ENCODE measurements at places on chromosomes 2 and 18.

GRCh38 chr2:208491641-208492040 is 85.0 kb downstream of the PTH2R start:
- no peak for DNase-seq

- no peak for DNase-seq
Measured at GRCh38 chr2:105502625-105503334, 103.9 kb upstream of the FHL2 start.

DNA sequence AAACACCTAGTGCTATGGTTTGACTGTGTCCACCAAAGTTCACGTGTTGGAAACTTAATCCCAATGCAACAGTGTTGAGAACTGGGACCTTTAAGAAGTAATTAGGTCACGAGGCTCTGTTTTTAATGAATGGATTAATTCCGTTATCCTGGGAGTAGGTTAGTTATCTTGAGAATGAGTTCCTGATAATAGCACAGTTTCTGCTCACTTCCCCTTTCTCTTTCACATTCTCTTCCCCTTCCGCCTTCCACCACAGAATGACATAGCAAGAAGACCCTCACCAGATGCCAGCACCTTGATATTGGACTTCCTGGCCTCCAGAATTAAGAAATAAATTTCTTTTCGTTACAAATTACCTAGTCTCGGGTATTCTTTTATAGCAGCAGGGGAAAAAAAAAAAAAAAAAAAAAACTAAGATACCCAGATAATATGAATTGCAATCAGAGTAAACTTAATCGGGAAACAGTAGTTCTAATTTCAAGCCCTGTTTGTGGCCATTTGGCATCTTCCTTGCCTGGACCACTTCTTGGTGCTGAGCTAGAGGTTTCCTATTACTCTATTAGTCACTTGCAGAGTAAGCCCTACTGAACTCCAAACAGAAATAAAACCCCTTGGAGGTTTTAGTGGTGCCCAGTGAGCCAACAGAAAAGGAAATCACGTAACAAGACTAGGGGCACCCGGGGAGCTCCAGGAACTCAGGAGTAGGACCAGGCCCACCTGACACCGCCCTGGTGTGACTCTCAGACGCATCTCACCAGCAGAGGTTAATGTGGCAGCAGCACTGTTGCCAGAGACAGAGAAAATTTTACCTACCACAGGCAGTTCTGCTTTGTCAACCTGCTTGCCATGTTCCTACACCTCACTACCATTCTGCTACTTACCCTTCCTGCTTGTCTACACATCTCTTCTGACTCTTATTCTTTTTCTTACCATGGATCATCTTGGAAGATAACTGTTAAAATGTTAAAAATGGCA is 147.6 kb upstream of the CAB39 start:
- no peak for DNase-seq

DNA sequence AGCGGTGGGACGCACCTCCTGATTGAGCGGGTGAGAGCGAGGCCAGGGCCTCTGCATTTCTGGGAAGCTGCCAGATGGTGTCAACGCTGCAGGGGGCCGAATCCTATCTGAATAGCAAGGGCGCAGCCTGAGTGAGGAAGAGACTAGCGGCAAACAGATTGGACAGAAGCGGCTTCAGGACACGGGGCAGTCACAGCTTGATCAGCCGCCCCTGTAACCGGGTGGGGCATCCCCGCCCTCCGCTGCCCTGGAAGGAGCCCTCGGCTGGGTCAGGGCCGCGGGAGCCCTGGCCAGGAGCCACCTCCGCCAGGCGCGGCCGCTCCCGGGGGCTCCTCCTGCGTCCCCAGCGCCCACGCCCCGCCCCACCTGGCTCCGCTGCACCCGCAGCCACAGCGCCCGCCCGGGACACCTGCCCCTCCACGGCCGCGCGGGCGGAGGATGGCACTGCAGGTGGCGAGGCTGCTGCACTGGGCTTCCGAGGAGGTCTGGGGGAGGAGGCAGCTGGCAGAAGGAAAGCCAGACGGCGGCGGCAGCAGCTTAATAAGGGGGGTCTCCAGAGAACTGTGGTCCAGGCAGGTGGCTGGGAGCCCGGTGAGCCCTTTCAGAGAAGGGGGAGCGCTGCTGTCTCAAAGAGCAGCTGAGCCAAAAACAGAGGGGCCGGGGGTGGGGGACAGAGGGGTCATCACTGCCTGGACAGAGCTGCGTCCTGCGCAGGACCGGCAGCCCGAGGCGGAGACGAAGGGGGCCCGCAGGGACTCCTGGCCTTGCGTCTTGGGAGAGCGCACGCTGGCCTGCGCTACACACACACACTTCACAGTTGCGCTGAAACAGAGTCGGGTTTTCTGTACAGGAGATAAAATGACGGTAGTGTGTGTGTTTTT is 18.8 kb upstream of the SOX11 start:
- DNase-seq, result no peak

DNA sequence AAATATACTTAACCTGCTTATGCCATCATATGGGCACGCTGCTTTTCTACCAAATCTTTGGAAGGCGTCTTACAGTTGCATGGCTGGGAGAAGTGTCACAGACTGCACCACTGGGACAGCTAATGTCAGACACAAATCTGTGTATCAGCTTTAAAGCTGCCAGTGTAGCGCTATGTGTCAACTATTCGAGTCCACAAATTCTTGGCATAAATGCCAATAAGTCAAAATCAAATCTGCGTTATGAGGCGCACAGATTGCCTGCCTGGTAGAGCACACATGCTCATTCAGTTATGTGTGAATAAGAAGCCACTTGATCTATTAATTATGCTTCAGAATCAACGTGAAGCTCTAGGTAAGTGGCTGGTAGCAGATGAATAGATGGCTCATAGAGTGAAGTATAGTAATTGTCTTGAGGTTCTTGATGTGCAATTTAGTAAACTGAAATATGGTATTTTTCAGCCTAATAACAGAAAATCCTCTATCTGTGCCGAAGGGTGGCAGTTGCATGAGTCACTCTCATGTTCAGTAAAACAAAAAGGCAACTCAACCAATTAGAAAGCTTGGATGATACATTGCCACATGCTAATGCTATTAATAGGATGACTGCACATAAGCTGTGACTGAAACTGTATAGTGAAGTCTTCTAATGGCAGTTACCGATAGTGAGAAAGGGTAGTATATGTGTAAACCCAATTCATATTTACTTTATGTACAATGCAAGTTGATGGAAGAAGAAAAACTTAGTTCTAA is 52.0 kb downstream of the DCC start:
- no peak for DNase-seq

- DNase-seq, result no peak
Measured at GRCh38 chr2:7910752-7911151, 771.1 kb upstream of the ID2 start.

DNA sequence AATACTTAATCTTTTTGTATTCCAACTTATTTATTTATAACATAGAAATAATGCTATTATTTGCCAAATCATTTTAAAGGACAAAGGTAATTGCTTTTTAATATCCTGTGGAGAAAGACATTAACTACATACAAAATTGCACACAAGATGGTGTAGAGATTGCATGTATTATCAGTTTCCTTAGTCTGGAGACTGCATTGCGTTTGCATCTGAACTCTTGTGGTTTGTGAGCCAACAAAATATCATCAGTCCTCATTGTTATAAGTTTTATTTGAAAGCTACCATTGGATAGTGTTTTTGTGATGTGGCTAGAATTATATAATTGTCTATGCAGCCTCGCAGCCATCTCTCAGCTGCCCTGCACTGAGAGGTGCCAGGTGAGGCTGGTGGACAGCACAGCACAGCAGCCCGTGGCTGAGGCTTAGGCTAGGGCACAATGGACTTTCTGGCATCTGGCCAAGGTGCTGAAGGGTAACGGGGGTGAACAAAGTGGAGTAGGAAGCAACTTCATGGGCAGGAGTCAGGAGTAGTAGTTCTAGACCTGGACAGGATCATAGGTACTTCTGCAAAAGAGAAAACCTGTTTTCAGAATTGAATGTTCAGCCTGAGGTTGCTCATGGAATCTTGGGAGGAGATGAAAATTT is 15.1 kb downstream of the RASGRP3 start:
- DNase-seq, result no peak

GRCh38 chr2:45394842-45395241 is 216.2 kb downstream of the SRBD1 start:
- DNase-seq, result no peak

DNA sequence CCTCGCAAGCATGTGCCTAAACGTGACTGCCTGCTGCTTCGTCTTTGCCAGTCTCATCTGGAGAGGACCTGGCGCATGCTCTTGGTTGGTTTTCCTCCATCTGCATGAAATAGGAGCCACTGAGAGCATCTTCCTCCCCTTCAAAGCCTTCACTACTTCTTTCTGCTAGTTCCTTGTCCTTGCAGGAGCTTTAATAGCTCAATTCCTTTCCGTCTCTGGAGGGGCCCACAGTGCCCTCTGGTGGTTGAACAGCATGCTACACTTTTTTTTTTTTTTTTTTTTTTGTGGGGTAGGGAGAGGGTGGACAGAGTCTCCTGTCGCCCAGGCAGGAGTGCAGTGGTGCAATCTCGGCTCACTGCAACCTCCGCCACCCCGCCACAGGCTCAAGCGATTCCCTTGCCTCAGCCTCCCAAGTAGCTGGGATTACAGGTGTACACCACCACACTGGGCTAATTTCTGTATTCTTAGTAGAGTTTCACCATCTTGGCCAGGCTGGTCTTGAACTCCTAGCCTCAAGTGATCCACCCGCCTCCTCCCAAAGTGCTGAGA is 59.6 kb downstream of the SP110 start:
- peak; percentile 46 for DNase-seq

DNA sequence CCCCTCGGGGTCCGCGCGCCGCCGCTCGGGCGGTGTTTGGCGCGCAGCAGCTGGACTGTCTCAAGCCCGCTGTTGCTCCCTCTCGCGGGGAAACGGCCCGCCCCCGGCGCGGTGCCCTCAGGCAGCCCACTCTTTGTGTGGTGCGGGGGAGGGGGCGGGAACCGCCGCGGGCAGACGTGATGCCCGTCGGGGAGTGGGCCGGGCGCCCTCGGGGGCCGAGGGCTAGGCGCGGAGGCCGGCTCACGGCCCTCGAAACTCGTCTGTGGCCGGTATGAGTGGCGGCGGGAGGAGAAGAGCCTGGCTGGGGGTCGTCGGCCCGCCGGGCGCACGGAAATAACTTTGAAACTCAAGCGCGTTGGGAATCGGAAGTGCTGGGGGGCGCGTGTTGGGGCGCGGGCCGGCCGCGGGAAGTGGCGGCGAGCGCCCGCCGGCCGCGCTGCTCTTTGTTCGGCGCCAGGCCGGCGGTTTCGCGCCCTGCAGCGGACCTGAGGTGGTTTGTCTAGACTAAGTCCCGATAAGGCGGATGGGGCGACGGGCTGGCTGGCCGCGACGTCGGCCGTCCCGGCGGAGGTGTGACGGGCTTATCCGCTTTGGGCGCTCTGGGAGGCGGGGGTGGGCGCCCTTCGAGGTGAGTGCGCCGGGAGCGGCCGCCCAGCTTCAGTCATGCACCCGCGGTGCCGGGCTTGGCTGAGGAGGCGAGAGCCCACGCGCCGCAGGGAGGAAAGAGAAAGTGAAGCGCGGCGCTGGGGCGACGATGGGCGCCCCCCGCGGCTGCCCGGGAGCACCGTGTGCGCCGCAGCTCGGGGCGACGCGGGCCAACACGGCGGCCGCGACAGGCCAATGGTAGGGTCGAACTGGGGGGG is 679 bp downstream of the PTMA start:
- DNase-seq, result peak; percentile 63

DNA sequence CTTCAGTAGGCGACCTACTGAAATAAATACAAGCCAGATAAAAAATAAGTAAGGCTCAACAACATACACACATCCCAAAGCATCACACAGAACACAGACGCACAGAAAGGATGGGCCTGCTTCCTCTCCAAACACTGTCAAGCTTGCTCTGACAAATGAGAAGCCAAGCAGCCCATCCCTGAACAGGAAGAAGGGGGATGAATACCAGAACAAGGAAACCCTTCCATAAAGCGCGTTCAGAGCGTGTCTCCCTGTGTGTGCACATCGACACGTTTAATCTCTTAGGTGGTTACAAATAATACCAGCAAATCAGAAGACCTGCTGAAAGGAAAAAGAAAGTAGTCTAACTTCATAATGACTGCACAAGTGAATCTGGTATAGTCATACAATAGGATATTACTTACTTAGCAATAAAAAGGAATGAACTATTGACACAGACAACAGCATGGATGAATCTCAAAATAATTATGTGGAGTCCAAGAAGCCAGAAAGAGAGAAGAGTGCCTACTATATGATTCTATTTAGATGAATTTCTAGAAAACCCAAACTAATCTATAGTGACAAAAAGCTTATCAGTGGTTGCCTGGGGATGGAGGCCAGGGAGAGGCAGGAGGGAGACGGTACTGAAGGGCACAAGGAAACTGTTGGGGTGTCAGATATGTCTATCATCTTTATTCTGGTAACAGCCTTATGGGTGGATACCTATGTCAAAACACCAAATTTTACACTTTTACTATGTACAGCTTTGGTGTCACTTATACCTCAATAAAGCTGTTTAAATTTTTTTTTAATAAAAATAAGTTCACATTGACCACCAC is 26.8 kb downstream of the MBOAT2 start:
- DNase-seq, result no peak

GRCh38 chr2:20093263-20094141 is 42.1 kb upstream of the LAPTM4A start:
- no peak for DNase-seq

DNA sequence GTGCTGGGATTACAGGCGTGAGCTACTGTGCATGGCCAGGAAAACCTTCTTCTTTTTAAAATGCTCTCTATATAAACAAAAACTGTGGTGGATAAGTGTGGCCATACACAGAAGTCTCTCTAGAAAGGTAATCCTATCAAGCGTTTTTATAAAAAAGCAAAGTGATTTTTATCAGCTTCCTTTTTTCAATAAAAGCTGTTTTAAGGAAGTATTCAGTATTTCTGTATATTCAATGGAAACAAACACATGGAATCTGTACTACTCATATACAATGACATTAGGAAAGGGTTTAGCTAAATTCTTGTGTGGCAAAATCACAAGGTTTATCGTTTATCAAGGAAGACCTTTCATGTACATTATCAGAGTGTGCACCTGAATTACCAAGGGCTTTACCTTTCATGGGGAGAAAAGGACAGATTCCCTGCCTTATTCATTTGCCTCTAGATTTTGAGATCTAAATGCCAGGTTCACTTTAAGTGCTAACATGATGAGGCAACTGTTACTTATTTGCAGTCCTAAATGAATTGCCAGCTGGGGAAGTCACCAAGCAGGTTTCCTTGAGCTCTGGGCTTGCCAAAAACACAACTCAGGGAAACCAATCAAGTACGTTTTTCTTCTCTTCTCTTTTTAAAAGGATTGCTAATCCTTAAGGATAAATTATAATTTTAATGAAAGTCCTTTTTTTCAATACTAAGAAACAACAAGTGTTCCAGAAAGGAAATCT is 70.8 kb downstream of the RTN4 start:
- no peak for DNase-seq

All from stimulated activated CD4-positive, alpha-beta T cell treated with anti-CD3 and anti-CD28 coated beads, Interleukin-4, amount 100 ng/mL, for 1 hour (primary cell).